ENCODE measurements at places on chromosomes 5 and 9.

DNA sequence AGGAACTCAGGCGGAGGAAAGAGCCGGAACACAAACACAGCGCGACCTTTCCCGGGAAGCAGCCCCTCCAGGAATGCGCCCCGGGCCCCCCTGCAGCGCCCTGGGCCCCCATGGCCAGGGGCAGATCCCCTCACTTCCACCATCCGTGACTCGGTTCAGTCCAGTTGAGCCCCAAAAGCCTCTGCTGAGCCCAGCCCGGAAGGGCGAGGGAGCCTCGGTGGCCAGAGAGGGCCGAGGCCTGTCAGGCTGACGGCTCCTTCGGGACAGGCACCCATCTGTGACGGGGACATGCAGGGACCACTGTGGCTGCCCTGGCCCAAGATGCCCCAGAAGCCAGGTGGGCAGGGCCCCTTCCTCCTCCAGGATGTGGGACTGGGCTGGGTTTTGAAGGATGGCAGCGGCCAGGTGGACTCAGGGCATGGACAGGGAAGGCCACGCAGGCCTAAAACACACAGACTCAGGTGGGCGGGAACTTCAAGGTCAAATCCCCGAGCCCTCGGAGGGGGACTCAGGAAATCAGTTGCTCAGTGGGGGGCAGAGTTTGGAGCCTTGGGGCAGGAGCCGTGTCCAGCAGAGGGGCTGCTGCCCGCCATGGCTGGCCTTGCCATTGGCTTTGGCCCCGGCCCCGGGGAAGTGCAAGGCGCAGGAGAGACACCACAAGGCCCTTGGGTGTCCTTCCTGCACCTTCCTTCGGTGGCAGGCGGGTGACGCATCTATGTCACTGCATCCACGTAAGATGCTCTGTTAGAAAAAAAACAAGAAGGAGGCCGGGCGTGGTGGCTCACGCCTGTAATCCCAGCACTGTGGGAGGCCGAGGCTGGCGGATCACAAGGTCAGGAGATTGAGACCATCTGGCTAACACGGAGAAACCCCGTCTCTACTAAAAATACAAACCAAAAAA, 29.7 kb upstream of the ABO start:
- DNase-seq = no peak

- no peak for DNase-seq
Observed at GRCh38 chr5:68115584-68115983, 100.0 kb upstream of the PIK3R1 start.

- peak; percentile 18 for DNase-seq
Observed at GRCh38 chr9:34328500-34328986, 525 bp downstream of the KIF24 start.

DNA sequence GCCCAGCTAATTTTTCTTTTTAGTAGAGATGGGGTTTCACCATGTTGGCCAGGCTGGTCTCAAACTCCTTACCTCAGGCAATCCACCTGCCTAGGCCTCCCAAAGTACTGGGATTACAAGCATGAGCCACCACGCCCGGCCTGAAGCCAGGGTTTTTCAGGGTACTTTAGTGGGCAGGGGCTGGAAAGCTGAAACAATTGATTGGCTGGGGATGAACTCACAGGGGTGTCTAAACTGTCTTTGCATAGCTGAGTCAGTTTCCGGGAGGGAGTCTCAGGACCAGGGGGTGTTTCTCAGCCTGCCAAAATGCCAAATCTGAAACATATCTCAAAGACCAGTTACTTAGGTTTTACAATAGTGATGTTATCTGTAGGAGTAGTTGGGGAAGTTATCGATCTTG, 46.1 kb downstream of the PRUNE2 start:
- DNase-seq = no peak

- DNase-seq = no peak
Observed at GRCh38 chr9:76357555-76357954, 36.7 kb downstream of the RFK start.

GRCh38 chr9:137000177-137000930, 4.0 kb upstream of the CLIC3 start:
- peak; percentile 64 for DNase-seq

- DNase-seq = no peak
Observed at GRCh38 chr5:39219437-39219836, at the start of gene FYB1. Gene FYB1, minus strand, starts transcription at chr5:39219563. Its CDS starts 16,603 bp downstream, at chr5:39202960.

DNA sequence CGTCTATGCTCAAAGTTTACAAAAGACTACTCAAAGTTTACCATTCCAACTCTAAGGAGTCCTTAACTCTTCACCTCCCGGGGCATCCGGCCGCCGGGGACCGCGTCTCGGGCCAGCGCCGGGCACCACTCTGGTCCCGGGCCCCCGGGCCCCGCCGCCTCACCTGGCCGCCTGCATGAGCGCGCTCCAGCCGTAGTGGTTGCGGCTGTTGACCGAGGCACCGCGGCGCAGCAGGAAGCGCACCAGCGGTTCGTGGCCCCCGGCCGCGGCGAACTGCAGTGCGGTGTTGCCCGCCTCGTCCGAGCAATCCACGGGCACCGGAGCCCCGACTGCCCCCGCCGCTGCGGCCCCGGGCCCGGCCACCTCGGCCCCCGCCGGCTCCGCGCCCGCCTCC, 388 bp downstream of the ANKS6 start:
- DNase-seq = no peak

DNA sequence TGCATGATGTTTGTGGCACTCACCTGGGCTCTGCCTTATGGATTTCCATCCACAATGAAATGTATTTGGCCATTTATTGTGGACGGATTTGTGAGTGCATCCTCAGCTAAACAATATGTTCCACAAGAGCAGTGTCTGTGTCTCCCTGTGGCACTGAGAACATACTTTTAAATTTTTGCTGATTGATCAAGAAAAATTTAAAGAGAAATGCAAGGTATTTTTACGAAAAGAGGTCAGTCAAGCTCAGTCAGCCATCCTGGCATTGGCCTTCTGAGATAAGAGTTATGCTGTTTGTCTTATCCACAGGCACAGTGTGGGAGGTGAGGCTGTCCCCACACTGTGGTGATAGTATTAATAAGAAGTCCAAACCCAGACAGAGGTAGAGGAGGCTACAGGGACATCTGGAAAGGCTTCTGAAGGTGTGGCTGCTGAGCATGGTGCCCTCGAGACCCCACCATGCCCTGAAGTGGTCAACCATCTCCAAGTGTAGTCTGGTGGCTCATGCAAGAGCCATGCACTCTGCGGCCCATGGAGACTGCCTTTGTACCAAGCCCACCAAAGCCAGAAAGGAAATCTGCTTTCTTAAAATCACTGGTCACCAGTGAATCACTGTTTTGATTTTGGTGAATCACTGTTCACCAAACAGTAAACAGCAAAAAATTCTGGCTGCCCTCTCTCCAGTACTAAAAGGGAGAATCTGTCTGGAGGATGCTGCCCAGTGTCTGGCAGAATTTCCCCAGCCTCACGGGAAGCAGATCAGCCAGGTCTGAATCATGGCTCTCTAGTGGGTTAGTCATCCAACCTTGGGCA, 28.8 kb downstream of the SPOCK1 start:
- peak; percentile 96 for DNase-seq

GRCh38 chr5:157731272-157732129, at the start of gene THG1L:
Gene THG1L, plus strand, starts transcription at chr5:157731420. Its CDS starts 21 bp downstream, at chr5:157731441.
- DNase-seq = peak; percentile 98

DNA sequence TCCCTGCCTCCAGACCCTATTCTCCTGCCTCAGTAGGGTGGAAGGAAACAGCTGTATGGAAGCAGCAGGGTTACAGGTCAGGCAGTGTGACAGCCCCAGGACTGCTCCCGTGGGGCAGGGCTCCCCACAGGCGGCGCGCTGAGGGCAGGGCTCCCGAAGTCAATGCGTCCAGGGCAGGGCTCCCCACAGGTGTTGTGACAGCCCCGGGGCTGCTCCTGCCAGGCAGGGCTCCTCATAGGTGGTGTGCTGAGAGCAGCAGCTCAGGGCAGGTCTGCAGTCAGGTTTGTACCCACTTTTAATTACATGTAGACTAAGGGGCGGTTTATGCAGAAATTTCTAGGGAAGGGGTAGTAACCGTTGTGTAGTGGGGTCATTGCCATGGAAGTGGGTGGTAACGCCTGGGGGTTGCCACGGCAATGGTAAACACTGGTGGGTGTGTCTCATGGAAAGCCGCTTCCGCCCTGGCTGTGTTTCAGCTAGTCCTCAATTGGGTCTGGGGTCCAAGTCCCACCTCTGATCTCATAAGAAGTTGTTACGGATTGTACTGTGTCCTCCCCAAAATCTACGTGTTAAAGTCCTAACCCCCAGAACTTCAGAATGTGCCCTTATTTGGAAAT, 16.7 kb upstream of the TERT start:
- DNase-seq = no peak

DNA sequence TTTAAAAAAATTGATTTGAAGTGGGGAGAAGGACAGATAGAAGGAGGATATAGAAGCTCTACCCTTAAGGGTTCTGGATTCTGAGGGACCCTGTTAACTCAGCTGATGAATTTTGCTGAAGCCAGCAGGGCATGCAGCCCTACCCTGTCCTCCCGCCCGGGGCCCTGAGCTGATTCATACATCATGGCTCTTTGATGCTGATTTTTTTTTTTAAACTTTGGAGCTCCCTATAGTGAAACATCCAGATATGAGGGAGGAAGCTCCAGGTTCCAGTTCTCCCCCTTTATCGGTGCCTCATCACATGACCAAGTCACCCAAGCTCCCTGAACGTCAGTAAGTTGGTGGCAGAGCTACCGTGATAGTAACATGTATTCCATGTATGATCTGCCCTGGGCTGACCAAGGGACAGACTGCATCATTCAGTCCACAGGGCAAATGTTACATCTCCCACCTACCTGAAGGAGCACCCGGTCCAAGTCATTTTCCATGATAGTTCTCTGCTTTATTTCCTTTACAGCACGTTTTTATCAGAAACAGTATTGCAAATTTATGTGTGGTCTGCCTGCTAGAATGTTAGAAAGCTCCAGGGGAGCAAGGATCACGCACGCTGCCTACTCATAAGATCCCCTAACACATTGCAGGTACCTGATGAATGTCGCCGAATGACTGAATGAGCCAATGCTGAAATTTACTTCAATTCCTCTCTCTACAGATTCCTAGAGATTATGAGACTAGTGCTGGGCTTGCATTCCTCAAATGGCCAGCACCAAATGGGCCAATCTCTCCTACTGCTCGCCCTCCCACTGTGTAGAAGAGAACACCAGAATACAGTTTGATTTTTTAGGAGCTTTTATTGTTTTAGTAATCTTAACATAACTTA, 25.9 kb downstream of the SPARC start:
- peak; percentile 87 for DNase-seq

DNA sequence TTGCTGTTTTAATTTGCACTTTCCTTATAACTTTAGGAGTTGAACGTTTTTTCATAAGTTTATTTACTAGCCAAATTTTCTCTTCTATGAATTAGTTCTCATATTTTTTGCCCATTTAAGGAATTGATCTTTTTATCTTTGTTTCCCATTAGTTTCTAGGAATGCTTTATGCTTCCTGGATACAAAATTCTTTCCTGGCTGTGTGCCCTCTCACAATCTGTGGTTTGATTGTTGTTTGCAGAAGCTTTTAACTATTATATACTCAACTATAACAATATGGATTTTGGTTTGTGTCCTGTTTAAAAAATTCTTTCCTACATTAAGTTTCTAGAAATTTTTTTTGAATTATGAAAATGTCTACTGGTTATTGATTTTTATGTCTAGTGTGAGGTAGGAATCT, 206.3 kb downstream of the CSNK1G3 start:
- DNase-seq = peak; percentile 63

DNA sequence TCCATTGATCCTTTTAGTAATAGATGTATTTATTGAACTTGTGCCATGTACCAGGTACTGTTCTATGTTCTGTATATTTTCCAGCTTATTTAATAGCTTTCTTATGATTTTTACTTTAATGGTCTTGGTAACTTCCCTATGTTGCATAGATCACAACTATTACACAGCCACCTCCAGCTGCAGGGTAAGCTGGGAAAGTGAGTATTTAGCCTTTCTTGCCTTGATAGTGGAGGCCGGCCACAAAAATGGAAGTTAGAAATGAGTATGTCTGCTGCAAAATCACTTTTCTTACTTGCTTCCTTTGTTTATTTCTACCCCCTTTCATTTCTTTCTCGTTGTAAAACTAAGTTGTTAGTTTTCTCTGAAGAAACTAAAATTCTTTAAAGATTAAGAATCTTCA, 43.1 kb upstream of the ANKDD1B start:
- DNase-seq = no peak

DNA sequence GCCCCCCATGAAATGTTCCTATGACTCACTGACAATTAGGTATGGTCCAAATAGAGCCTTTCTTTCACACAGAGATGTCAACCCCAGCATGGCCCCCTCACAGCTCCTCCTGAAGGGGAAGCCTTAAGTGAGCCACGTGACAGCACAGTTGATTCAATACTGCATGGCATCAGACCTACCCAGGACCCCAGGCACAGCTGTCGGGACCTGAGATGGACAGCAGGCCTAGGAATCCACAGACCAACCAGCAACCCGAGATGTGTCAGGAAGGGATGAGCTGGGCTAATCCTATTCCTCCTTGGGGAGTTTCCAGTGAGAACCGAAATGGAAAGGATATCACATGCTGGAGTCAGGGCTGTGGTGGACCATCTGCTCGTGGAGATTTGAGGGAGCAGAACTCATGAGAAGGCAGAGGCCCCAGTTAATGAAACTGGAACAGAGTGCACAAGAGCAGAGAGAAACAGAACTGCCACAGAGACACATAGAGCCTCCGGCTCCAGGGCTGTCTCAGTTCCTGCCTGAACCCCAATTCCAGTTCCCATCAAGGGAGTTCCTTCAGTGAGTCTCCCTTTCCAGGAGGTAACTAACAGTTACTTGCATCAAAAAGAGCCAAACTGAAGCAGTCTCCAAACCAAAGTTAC, 42.1 kb upstream of the SMIM23 start:
- no peak for DNase-seq

GRCh38 chr9:125805586-125805985, 58.4 kb downstream of the PBX3 start:
- peak; percentile 54 for DNase-seq

DNA sequence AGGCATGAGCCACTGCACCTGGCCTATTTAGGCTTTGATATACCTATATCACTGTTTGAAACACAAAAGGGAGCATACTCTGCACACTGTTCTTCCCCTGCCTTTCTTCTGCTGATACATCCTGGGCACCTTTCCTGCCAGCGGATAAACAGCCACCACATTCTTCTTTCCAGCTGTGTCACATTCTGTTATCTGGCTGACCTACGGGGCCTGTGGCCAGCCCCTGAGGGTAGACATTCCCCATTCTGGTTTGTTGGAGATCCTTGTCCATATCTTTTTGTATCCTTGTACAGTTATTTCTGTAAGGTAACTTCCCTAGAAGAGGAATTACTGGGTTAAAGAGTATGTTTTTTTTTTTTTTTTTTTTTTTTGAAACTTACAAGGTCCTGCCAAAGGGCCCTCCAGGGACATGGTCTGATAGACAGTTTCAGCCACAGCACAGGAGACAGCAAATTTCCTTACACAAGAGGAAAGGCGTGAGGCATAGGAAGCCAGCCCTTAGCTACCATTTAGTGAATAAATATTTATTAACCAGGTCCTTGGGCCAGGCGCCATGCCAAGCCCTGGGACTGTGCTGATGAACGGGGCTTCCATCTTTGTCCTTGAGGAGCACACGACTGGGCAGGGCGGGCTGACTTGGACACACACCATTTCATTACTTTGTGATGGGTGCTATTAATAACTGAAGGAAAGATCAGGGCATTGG, 57.8 kb downstream of the ERGIC1 start:
- DNase-seq = peak; percentile 63
